ENCODE measurements at places on chromosomes 11 and 22.

- DNase-seq: no peak
These were observed 38.6 kb downstream of the MUC5B start for GRCh38 chr11:1261241-1262071.

DNA sequence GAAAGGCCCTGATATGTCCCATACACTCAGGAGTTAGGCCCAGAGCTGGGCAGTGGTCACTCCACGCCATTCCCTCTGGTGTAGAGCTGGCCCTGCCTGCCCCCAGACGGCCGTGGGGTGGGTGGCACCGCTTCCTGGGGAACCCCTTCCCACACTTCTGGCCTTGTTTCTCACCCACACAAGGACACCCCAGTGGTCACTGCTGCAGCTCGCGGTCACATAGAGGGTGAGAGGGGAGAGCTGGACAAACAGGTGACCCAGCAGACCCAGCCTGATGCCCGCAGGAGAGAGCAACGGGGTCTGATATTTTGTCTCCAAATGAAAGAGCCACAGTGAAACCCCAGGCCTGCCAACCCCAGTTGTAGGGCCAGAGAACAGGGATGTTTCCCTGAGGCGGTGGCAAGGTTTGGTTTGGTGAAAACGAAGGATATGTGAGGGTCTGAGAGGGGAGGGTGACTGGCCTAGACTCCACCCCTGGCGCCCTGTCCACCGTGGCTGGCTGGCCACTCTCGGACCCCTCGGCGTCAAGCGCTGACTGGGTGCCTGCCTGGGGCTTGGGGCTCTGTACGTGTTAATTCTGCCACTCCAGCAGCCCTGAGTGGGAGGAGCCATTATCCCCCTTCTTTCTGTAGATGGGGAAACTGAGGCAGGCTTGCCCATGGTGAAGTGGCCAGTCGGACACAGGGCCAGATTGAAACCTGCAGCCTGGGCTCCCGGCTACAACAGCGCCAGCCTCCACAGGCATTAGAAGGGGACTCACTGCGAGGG lies 71.0 kb upstream of the PPARA start:
- no peak for DNase-seq

DNA sequence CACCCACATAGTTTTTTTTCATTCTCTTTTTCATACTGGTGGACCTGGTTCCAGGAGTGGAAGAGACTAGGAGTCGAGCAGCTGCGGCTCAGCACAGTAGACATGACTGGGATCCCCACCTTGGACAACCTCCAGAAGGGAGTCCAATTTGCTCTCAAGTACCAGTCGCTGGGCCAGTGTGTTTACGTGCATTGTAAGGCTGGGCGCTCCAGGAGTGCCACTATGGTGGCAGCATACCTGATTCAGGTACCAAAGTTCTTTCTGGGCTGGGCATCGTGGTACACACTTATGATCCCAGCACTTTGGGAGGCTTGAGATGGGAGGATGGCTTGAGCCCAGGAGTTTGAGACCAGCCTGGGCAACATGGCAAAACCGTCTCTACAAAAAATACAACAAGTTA lies 4.2 kb downstream of the PTPMT1 start:
- DNase-seq: no peak

DNA sequence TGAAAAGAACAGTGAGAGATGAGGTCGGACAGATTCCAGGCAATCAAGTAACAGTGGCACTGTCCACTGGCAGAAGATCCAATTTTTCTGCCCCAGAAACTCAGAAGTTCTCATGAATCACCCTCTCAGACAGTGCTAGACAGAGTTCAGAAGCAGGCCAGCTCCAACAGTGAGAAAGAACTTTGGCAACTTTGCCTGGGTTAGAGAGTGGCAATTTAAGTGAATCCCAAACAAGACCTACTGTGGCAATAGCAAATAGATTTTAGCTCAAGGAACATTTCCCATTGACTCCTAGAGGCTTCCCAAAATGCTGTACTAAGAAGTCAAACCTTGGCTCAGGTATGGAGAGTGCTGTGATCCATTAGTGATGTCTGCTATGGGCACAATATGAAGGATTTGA lies 12.3 kb downstream of the CD44 start:
- DNase-seq: no peak

- peak; percentile 86 for DNase-seq
These were observed 9.7 kb downstream of the FXYD2 start for GRCh38 chr11:117814766-117815261.

DNA sequence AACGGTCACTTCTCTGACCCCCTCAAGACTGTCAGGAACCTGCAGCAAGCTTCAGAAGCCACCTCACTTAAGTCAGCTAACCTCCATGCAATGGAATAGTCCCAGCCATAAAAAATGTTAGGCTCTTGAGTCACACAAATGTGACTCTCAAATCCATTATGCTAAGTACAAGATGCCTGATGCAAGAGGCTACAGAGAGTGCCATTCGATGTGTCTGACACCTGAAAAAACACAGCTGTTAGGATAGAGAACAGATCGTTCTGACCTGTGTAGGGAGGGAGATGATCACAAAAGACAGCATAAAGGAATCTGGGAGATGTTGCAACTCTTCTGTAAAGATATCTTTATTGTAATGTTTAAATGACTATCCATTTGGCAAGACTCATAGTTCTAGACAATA lies 712.4 kb downstream of the TBC1D22A start:
- DNase-seq: no peak

- DNase-seq: no peak
These were observed 77.3 kb downstream of the ZBTB44 start for GRCh38 chr11:130237282-130238006.

- DNase-seq: peak; percentile 47
These were observed 4.1 kb upstream of the TBX1 start for GRCh38 chr22:19756288-19757128.

GRCh38 chr22:37231406-37232139 lies 12.5 kb downstream of the RAC2 start:
- no peak for DNase-seq

GRCh38 chr11:73480677-73481076 lies 104.5 kb downstream of the RELT start:
- DNase-seq: no peak

DNA sequence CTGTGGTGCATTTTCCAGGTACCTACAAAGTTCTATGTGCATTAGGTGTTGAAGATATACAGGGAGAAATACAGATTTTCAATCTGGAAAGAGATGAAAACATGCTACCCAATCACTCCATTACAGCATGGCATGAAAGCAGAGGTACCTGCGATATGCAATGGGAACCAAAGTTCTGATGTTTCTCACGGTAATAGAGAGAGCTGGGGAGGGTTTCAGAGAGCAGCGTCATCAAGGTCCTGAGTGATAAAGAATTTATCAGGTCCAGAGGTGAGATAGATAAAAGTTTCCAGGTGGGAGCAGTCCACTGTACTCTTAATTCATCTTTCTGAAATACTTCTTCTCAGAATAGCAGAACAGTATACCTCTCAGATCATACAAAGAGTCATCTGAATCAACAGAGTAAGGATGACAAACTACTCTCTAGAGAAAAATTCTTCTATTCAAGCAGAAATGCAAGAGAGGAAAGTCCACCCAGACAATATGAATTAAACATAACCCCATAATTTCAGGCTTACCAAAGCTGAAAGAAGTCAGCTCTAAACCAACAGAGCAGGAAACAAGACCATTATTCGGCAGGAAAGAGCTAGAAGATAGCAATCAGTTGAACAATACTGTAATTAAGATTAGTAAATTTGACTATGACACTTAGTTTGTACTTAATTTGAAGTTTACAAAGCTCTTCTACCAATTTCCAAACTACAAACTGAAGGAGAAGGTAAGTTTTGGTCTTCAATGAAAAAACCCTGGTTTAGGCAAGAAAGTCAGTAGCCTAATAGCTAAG lies 12.8 kb downstream of the CTSC start:
- DNase-seq: no peak

DNA sequence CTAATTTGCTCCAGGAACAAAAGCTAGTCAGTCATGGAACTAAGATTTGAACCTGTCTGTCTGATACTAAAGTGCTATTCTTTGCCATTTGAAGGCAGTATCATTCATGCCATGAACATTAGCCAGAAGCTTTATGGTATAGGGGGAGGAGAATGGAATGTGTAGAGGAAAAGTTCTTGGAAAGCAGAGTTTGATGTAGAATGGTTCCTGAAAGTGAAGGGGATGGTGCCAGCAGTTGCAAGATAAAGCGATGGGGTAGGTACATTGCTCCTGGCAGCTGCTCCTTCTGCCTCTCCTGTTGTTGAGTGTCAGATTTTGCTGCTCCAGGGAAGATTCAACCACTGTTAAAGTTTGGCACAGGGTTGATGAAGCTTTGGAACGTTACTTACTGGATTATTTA lies 53.4 kb downstream of the ARHGAP42 start:
- DNase-seq: no peak

DNA sequence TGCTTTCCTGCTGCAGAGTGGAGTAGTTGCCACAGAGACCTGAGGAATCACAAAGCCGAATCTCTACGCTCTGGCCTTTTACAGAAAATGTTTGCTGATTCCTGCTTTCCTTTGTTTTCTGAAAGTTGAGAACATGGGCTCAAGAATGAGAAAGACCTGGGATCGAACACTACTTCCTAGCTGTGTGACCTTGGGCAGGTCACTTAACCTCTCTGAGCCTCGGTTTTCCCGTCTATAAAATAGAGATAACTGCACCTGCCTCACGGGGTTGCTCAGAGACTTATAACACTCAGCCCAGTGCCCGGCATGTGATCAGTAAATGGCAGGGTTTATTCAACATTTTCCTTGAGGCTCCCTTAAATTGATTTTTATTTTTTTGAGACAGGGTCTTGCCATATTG lies 70.9 kb upstream of the ALX4 start:
- no peak for DNase-seq

- no peak for DNase-seq
These were observed 55.2 kb upstream of the SYT13 start for GRCh38 chr11:45341372-45341771.

- peak; percentile 95 for DNase-seq
These were observed 32.7 kb upstream of the TXNRD2 start for GRCh38 chr22:19974268-19974861.

DNA sequence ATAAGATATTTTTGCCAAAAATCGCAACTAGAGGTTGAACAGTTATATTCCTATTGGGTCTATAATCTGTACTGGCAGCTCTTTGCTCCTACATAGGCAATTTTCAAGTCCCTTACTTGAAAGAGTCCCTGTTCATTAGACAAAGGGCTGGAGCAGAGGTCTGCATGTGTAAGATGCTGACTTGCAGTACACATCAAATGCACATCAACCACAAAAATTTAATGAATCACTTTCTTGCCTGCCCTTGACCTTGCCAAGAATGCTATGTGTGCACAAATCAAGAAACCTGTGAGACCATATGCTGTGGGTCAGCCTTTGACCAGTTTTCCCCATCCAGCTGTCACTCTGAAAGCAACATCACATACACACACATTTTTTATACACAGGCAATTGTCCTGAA lies 661.5 kb downstream of the LRRC4C start:
- no peak for DNase-seq

DNA sequence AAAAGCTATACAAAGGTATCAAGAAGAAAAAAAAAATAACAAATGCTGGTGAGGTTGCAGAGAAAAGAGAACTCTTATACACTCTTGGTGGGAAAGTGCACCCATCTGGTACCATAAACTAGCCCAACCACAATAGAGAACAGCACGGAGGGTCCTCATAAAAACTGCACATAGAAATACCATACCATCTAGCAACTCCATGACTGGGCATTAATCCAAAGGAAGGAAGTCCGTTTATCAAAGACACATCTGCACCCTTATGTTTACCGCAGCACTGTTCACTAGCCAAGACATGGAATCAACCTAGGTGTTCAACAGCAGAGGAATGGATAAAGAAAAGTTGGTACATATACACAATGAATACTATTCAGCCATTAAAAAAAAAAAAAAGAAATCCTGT lies 10.8 kb upstream of the CLDN5 start:
- DNase-seq: no peak

DNA sequence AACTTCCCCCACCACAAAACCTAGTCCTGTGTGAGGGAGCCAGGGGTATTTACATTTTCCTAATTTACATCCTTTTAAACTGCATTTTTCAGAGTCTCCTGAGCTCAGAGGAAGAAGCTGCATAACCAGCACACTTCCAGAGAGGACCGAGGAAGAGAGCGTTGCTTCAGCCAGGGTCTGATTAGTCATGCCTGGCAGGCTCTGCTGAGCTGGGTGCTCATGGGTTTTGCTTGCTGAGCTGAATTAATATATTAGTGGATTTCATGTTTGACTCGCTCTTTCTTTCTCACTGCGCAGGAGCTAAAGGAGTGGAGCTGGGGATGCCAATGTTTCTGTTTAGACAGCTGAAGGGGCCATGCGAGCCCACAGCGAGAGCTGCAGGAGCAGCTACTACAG lies 539.3 kb upstream of the B3GAT1 start:
- no peak for DNase-seq

GRCh38 chr11:61021661-61022212 lies 50.3 kb downstream of the CD6 start:
- peak; percentile 78 for DNase-seq

- DNase-seq: no peak
These were observed 760.3 kb downstream of the CNTN5 start for GRCh38 chr11:99781074-99781473.

GRCh38 chr11:64385945-64386704 lies 27.2 kb downstream of the RPS6KA4 start:
- DNase-seq: no peak

DNA sequence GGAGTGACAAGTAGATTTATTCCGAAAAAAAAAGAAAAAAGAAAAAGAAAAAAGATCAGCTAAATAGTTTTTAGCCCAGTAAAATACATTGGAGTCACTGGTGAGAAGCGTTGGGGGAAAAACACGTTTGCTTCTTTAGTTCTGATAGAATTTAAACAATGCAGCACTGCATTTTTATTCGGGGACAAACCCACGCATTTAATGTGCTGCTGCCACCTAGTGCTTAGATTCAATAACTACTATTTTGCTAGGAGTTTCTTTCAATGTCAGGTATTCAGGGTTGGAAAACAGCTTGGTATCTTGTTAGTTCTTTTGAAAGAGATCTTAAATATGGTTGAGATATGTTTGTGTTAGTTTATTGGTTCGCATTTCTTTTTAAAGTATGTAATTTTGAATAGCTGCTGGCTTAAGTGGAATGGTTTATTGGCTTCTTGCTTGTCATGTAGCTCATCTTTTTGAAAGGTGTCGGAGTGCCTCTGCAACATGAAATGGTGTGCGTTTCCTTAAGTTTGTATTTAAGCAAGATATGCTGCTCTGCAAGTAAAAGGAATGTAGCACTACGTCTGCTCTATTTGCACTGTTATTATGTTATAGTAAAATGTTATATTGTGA lies 41.9 kb downstream of the SVIP start:
- peak; percentile 30 for DNase-seq

Measured in NCI-H1436 (cell line).